ENCODE measurements at places on chromosomes 16 and 17.

DNA sequence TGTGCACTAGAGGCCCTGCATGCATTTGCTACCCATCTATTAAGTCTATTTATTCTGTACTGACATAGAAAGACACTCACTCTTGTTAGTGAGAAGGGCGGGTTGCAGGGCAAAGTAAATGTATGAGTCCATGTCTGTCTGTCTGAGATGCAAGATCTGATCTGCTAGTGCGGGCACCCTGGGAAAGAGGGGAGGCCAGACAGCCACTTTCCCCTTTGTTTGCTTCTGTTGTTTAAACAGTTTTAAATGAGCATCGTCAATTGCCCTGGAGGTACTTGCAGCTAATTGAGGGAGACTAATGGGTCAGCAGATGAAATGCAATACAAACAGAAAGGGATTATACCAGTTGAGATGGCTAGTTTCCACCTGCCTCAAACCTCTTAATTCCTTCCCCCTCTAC, 24.9 kb downstream of the SCNN1G start:
- DNase-seq: no peak

GRCh38 chr16:13569986-13570385, 350.0 kb upstream of the ERCC4 start:
- DNase-seq: no peak

DNA sequence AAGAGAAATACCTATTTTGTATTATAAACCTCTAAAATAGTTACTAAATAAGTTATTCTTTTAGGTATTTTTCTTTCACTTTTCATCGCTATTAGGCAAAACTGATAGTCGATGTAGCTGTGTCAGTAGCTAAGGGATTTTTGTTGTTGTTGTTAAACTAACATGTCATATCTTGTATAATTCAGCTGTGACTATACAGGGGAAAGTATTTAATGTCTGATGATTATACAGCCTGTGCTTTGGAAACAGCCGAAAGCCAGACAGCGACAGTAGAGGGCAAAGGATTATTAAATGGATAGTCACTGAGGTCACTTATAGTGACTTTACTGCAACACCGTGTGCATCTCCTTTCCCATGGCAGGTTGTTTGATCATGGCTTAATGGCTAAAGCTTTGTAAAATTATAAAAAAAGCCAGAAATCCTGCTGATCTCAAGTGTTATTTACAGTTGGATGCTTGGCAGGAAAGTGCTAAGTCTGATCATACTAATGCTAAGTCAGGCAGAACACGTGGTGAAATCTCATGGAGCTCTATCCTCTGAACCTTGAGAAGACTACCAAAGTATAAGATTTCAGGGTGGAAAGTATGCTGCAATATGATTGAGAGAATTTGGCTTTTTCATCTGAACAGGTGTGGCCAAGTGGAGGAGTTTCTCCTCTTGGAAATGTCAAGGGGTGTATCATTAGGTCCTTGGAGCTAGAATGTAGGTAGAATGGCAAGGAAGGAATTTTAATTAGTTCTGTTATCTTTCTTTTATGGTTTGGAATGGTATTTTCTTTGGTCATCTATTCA, 88.4 kb downstream of the FTO start:
- no peak for DNase-seq

GRCh38 chr16:64151990-64152767, 969.7 kb downstream of the CDH11 start:
- no peak for DNase-seq

GRCh38 chr17:15942207-15942833, 2.6 kb upstream of the ADORA2B start:
- no peak for DNase-seq

GRCh38 chr17:51818777-51819176, 339.7 kb downstream of the CA10 start:
- no peak for DNase-seq

DNA sequence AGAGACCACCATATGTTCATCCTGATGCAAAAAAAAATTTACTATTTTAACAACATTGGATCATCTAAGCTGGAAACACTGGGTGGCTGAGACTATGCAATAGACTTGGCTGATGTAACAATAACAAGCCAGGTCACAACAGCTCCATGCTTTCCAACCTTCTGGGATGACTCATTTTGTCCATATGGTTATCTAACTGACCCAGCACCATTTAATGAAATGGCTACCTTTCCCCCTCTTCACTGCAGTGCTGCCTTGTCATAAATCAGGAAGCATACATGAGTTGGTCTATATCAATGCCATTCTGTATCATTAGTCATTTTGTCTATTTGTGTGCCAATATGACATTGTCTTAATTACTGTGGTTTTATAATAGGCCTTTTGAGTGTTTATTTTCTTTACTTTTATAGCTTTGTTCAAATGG, 217.6 kb upstream of the KCNJ16 start:
- no peak for DNase-seq

DNA sequence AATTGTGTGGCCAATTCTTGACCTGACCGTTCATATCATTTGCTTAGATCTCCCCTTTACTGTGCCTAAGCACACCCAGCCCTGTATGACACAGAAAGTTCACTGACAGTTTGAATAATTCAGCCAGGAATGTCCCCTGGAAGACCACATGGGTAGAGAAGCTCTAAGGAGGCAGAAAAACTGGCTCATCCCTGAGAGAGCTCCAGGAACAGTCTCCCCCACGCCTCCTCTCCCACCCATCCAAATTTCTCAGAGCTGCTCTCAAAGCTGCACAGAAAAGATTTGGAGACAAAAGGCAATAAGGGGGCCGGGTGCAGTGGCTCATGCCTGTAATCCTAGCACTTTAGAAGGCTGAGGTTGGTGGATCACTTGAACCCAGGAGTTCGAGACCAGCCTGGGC, 11.2 kb downstream of the PRAC1 start:
- no peak for DNase-seq

GRCh38 chr17:65723431-65724151, 162.1 kb upstream of the AXIN2 start:
- no peak for DNase-seq

- no peak for DNase-seq
Observed at GRCh38 chr16:4052801-4053293, 63.4 kb downstream of the ADCY9 start.

- peak; percentile 24 for DNase-seq
Observed at GRCh38 chr16:84084570-84085270, 32.0 kb downstream of the MBTPS1 start.

- DNase-seq: no peak
Observed at GRCh38 chr16:49484451-49484849, 110.8 kb downstream of the C16orf78 start.

DNA sequence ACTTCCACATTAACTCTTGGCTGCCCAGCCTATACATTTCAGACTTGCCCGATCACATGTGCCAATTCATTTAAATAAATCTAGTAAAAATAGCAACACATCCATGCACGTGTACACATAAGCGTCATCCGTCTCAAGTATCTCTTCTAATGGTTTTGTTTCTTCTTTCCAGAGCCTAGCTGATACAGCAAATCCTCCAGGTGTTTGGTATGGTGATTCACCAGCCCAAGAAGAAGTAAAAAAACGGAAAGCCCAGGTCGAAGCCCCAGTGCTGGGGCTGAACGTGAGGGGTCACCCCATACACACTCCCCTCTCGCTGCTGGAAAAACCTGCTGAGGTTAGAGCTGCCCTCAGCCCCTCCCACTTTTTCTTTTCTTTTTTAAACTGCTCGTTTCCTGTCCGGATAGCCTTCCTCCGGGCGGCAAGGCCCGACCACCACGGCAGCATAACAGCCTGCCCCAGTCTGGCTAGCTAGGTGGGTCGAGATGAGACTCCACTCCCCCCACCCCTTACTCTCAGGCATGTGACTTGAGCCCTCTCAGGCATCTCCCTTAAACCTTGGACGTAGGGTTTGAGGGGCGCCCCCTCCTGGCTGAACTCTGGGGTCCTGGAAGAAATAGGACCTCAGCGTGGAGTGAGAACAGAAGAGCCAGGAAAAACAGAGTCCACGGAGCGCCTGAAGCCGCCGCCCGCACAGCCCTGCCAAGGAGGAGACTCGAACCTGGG, 13.9 kb upstream of the OR1F1 start:
- DNase-seq: no peak

DNA sequence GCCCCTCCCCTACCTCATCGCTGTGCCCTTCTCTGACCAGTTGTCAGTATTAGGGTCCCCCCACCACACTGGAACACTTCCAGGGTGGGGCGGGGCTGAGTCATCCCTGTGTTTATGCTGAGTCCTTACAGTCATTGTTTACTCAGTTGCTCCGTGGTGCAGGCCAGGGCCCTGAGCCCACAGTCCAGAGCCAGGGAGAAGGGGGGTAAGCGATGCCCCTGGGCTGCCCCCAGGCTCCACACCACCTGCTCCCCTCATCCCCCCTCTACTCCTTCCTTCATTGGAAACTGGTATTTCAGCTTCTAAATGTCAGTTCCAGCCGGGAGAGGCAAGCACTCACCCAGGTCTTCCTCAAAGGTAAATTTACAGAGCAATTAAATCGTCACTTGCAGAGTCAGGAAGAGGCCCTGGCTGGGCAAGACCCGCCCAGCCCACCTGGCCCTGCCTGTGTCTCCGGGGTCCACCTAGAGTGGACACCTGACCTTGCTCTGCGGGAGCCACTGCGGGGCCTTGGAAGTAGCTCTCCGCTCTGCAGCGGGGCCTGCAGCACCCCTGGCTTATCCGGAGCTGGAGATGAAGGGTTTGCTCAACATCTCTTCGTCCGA, 4.8 kb downstream of the ATP2A3 start:
- no peak for DNase-seq

DNA sequence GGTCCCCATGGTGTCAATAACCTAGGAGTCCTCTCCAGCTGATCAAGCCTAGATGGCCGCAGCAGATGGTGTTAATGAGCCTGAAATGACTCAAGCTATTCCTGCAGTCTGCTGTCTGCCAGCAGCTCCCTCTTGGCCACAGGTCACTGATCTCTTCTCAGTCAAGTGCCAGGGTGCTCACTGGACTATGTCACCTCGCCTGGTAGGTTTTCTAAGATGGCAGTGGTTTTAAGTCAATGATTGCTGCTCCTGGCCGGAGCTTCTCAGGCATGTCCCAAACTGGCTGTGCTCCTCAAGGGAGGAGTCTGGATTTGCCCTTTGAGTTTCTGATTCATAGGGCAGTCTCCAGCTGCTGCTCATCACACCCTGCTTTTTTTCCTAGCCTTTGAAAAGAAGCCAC, 58.6 kb upstream of the SHISA6 start:
- DNase-seq: no peak

- no peak for DNase-seq
Observed at GRCh38 chr17:82323514-82324234, 6.3 kb upstream of the CD7 start.

GRCh38 chr16:67407176-67407787, 9.0 kb downstream of the ZDHHC1 start:
- DNase-seq: no peak

Measured in stimulated activated CD8-positive, alpha-beta memory T cell treated with anti-CD3 and anti-CD28 coated beads, Interleukin-4, amount 100 ng/mL, for 1 hour (primary cell).